ENCODE measurements at places on chromosomes 11 and 22.

DNA sequence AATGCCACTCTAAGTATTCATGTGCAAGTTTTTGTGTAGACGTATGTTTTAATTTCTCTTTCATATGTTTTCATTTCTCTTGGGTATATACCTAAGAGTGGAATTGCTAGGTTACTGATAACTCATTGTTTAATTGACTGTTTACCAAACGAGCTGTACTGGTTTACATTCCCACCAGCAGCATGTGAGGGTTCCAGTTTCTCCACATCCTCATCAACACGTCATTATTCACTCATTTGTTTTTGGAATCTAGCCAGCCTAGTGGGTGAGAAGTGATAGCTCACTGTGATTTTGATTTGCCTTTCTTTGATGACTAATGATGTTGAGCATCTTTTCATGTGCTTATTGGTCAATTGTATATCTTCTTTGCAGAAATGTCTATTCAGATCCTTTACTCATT lies 4.0 kb downstream of the ANKRD13D start:
- no peak for DNase-seq

- DNase-seq: no peak
These were observed 44.6 kb upstream of the PPARA start for GRCh38 chr22:46105494-46106278.

DNA sequence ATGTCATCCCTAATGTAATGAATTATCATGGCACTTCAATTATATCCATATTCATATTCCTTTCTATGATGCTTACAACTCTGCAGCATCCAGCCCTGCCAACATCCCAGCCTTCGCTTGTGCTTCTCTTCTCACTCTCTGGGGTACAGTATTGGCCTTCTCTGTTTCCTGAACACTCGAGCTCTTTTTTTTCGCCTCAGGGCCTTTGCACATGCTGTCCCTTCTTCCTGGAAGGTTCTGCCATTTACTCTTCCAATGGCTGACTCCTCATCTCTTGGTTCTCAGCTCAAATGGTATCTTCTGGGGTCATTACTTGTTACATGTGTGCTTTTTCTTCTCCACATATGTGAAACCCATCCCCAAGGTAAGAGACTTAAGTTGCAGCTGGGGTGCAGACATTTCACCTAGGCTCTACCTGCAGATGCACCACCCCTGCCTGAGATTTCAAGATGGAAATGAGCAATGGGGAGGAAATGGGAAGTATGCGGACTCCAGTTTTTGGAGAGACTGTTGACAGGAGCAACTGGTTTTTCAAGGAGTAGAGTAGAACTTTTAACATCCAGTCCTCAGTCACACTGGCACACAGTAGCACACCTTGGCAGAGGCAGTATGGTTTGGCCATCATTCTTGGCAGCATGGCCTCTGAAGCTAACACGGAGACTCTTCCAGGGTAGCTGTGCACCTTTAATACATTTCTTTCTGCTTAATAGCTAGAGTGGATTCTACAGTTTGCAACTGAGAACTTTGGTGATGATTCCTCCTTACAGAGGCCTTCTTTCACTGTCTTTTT lies 42.4 kb upstream of the DMC1 start:
- DNase-seq: no peak

GRCh38 chr22:39570226-39570625 lies 327 bp upstream of the CACNA1I start:
- DNase-seq: no peak

DNA sequence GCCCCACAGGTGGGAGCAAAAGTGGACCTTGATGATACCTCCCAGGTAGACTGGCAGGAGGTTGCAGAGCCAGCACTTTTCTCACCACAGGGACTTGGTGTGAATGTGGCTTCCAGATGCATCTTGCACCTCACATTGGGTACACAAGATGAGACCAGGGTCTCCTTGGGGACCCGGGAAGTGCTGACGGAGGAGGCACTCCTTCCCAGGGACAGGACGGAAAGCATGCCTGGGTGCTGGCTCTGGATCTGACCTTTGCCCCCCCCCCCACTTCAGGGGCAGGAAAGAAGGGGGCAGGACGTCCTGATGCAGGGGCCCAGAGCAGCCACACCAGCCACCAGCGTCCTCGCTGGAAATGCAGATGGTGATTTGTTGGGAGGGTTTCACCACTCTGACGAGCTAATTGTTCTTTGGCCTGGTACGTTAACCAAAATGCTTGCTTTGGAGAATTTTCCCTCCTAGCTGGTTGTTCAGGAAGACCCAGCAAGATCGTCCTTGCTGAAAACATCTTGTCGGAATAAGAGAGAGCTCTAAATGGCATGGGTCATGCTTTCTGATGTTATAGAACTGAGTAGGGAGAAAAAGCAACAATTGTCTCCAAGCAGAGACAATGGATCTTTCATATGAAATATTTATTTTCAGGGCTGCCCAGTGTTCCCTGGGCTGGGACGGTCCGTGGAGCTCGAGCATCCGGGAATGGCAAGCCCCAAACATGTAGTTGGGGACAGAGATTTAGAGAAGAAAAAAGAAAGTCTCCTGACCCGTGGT lies 74.4 kb upstream of the PPARA start:
- no peak for DNase-seq
